Endothelial cell of coronary artery (primary cell): ENCODE measurements at places on chromosomes 2 and 18. TPM values are rescaled to one million over a fixed set of nuclear protein-coding genes. Genes with fewer than 3 reads are reported as not detected.

Gene ANKRD30BL
- total RNA-seq = not detected in 2 replicates

Gene SNTG2
- total RNA-seq = not detected in 2 replicates

Gene ASPRV1
- 0.09 TPM in 2 replicates for total RNA-seq

Gene SP5
- not detected in 2 replicates for total RNA-seq

Gene MARCHF4
- 3.2 and 7.2 TPM in 2 replicates for total RNA-seq

Gene TIGD1
- total RNA-seq = 1.2 and 1.8 TPM in 2 replicates

Gene CCDC74A
- 1.6 and 2.1 TPM in 2 replicates for total RNA-seq

Gene EMILIN1
- total RNA-seq = 0.90 and 11.1 TPM in 2 replicates

Gene REG1B
- total RNA-seq = not detected in 2 replicates

Gene GALNT5
- total RNA-seq = under 0.01 and 6.4 TPM in 2 replicates

Gene TSPYL6
- total RNA-seq = not detected in 2 replicates

Gene CDH2
- total RNA-seq = 60.9 and 137 TPM in 2 replicates

Gene ATP6V1B1
- total RNA-seq = 0.28 TPM in 1 of 2 replicates, not detected in the other

Gene PIAS2
- 11.3 and 14.1 TPM in 2 replicates for total RNA-seq

Gene BMP10
- total RNA-seq = not detected in 2 replicates

Gene UGT1A8
- total RNA-seq = not detected in 2 replicates

Gene CMPK2
- total RNA-seq = 1.1 and 1.5 TPM in 2 replicates
